Adrenal gland (tissue), 19 donors: ENCODE measurements at places on chromosomes 13 and 19. TPM values are rescaled to one million over a fixed set of nuclear protein-coding genes. Genes with fewer than 3 reads are reported as not detected.

VRK3 gene
- total RNA-seq: 48.1 TPM

DNA sequence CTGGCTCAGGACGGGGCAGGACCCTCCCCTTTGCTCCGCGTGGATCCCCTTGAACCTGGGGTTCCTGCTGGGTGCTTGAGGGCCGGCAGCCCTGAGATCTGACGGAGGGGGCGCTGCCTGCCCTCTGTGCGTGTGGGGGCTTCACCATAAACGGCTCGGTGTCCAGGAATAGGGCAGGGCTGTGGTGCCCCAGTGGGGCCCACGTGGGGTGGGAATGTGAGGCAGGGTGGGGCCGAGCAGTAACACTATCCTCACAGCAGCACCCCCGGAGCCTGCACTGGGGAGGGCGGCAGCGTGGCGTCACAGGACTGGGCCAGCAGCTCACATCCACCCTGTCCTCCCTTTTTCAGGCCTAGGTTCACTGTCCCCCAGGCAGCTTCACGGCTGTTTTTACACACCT is 38.0 kb downstream of the GAS6 start:
- no peak for DNase-seq

TSSK6 gene
- total RNA-seq: 0.61 TPM

DNA sequence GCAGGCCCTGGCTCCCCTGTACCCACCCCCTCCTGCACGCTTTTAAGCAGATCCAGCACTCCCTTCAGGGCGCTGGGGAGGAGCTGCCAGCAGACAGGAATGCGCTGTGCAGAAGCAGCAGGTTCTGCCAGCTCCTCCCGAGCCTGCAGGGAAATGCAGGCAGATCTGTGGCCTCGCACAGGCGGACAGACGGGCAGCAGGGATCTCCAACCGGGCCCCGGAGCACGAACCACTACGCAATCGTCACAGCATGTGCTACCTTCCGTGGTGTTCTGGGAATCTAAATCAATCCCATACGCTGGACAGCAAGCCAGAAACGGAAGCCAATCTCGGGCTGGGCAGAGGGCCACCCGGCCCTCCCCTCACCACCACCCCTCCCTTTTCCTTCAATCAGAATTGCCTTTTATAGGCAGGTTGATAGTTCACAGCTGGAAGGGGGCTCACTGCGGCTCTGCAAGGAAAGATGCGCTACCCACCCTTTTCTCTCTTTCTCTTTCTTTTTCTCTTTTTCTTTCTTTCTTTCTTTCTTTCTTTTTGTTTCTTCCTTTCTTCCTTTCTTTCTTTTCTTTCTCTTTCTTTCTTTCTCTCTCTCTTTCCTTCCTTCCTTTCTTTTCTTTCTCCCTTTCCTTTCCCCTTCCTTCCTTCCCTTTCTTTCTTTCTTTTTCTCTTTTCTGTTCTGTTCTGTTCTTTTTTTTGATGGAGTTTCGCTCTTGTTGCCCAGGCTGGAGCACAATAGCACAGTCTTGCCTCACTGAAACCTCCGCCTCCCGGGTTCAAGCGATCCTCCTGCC is 99.9 kb downstream of the GNG7 start:
- no peak for DNase-seq

DNA sequence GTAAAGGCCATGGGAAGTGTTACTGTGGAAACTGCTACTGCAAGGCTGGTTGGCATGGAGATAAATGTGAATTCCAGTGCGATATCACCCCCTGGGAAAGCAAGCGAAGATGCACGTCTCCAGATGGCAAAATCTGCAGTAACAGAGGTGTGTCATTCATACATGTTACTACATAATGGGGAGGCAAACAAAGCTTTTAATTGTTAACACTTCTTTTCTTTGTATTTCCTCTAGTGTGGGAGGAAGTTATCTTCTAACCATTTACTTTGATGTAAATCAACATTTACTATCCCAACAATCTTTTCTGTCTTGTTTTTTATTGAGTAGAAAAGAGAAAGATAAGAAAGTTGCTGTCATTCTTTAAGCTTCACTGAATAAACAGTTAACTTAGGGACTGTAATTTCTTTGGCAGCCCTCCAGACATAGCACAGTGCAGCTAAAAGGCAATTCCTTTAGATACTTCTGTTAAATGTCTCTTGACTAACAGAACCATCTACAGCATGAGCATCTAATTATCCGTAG is 126.9 kb downstream of the ITGBL1 start:
- DNase-seq: no peak

DNA sequence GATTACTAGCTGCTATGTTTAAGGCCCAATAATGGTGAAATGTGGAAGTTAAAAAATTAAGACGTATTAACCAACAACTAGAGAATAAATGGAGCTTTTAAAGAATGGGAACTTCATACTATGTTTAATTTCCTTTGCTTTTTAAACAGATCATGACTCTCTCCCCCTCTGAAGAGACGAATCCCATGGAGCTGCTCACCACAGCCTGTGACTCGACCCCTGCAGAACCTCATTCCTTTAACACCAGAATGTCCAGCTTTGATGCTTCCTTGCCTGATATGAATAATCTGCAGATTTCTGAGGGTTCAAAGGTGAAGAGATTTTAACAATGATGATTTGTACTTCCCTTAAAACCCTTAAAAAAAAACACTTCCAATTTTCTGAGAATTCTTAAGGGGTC is 53.0 kb downstream of the ZAR1L start:
- DNase-seq: no peak
